ENCODE measurements at places on chromosomes 12 and 14.
A peak's percentile ranks its signal among the peaks of the same experiment; 100 is the strongest.

- no peak for DNase-seq
Observed at GRCh38 chr12:95551305-95551704, at the start of gene USP44. Gene USP44, minus strand, starts transcription at chr12:95551476. Its CDS starts 17,220 bp downstream, at chr12:95534256.

DNA sequence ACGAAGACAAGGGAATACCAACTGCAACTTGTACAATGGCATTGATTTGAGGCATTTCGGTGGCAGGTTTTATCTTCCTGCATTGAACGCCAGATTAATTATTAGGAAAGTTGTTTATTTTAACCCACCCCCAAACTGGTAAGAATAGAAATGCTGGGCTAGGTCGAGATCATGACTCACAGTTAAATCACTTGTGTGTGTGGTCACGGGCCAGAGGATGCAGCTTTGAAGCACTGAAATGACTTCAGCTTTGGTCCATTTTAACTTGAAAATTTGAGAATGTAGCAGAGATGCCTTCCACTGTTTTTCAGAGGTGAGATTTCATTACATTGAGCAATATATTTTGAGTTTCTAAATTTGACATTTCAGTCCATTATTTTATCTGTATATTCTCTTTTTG is 23.6 kb upstream of the KCNH3 start:
- peak; percentile 13 for DNase-seq

GRCh38 chr12:1918081-1918883 is at the start of gene CACNA2D4:
Gene CACNA2D4, minus strand, starts transcription at chr12:1918652. Its CDS starts 179 bp downstream, at chr12:1918473.
- no peak for DNase-seq

GRCh38 chr14:105475269-105476096 is 862 bp downstream of the CRIP2 start:
- no peak for DNase-seq

- no peak for DNase-seq
Observed at GRCh38 chr12:93944911-93945310, 203.5 kb upstream of the PLXNC1 start.

DNA sequence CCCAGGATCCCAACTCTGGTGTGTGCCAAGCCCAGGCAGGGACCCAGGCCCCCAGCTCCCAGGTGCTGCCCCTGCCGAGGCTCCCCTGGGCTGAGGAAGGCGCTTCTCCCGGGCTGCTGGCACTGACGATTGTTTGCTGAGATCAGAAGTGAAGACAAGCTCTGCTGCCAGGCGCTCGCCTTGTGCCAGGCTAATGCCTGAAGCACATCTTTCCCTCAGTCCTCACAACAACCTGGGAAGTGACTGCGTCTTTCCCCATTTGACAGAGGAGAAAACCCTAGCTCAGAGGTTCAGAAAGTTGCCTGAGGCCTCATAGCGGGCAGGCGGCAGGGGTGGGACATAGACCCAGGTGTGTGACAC is 36.8 kb downstream of the ANKRD9 start:
- no peak for DNase-seq

- no peak for DNase-seq
Observed at GRCh38 chr12:132619071-132619385, 452 bp downstream of the P2RX2 start.

GRCh38 chr14:84806622-84807021 is 723.3 kb upstream of the FLRT2 start:
- no peak for DNase-seq

GRCh38 chr14:74389980-74390379 is 36.0 kb downstream of the SYNDIG1L start:
- DNase-seq, result no peak

DNA sequence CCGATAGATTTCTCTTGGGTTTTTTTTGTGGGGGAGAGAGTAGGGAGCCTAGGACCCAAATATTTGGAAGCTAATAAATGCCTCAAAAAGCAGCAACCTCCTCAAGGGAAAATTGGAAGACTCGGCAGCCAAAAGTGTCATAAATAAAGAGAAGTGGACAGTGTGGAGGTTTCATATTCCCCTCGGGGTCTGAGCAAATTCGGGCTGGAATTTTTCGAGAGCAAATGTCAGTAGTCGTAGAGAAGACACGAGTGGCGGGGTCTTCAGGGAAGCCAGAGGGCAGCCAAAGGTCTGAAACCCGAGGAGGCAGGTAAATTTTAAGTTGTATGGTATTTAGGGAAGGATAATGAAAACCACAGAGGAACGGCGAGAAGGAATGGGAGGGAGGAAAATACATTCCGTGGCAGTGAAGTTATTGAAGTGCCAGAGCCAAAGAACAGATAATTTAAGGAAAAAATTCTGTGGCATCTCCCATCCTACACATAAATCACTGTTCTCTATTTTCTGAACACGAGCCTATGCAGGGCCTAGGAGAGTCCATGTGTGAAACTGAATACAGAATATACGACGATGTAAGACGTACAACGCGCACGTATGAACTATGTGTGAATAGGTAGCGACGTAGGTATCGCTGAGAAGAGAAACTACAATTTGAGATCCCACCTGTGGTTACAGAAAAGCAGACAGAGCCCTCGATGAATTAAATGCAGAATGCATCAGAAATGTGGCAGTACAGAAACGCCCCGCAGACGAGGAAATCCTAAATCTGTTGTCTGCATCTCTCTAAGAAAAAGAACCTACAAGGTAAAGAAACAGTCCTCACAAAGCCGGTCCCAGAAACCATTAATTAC is 12.9 kb downstream of the BCL11B start:
- DNase-seq, result no peak

GRCh38 chr14:22887260-22887989 is 4.4 kb downstream of the REM2 start:
- DNase-seq, result no peak

GRCh38 chr12:4859478-4860210 is 50.1 kb upstream of the KCNA1 start:
- DNase-seq, result no peak

DNA sequence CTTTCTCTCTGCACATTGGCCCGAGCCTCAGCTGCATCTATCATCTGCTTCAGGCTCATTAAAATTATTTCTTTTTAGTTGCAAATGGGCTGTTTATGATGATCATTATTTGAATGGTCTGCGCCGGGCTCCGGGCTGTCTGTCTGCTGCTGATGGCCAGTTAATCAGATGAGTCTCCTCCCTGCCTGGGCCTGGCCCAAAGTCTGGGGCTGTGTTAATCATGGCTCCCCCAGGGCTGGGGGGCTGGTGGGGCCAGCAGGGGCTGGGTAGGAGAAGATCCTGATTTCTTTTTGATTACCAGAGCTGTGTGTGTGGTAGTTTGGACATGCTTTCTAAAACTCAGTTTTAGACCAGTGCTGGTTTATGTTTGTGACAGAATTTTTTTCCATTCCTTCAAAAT is 159.1 kb downstream of the PHETA1 start:
- DNase-seq, result no peak

DNA sequence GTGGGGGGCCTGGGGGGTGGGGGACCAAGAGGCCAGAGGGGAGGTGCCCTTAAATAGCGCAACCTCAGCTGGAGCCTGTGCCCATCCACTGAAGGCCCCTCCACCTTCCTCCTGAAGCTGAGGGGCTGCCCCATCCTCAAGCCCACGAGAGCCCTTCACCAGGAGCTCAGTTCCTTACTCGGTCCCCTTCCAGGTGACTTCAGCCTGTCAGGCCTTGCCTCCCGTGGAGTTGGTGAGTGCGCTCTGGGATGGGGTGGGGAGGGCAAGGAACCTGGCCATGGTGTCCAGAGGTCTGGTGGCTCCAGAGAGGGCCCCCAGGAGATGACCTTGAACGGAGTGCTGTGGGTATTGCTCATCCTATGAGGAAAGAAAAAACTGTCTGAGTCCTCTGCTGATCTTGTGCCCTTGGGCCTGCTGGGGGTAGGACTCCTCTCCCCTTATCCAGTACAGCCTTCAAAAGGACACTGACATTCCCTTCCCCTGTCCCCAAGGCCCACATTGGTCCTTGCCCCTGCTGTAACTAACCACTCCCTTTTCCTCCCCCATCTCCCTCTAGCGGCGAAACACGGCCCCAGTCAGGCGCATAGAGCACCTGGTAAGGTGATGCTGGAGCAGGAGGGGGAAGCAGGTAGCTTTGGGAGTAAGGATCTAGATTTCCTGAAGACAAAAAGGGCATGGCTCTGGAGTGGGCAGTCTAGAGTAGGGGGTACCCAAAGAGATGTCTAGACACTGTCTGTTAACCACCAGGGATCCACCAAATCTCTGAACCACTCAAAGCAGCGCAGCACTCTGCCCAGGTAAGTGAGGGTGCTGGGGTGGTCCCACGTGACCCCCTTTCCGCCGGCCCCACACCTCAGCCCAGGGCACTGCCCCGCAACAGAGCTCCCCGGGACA is 3.6 kb downstream of the TNS2 start:
- no peak for DNase-seq

- no peak for DNase-seq
Observed at GRCh38 chr12:95193139-95193538, 24.1 kb downstream of the FGD6 start.

DNA sequence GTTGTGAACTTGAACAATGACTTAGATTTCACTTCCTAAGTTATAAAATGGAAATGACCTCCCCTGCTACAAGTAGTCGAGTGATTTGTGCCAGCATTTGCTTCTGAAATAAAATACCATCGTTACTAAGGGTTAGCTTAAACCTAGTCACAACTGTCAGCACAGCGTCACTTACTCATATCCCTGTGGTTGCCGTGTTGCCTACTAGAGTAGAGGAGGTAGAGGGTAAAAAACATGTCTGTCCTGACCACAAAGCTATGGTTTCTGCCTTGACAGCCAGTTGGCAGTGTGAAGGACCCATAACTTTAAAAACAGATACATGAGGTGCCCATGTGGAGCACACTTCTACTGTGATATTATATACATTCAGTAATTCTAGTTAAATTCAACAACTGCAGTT is 234.2 kb upstream of the RGS6 start:
- no peak for DNase-seq

- DNase-seq, result no peak
Observed at GRCh38 chr12:59115526-59115925, 195.2 kb upstream of the LRIG3 start.

DNA sequence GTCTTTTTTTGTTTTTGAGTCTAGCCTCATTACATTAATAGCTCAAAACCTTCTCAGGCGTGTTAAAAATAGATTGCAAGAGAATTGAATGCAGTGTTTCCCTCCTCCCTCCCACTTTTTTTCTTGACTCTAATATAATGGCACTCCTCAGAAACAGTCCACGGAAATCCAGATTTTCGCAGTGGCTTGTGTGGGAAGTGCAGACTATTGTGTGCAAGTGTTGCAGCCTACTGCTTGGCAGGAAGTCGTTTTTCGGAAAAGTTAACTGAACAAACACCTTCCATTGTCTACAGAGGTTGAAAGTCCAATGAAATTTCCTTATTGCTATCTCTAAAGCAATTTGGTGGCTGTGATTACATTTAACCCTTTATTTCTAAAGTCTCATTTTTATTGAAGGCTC is 147.9 kb upstream of the E2F7 start:
- DNase-seq, result no peak

DNA sequence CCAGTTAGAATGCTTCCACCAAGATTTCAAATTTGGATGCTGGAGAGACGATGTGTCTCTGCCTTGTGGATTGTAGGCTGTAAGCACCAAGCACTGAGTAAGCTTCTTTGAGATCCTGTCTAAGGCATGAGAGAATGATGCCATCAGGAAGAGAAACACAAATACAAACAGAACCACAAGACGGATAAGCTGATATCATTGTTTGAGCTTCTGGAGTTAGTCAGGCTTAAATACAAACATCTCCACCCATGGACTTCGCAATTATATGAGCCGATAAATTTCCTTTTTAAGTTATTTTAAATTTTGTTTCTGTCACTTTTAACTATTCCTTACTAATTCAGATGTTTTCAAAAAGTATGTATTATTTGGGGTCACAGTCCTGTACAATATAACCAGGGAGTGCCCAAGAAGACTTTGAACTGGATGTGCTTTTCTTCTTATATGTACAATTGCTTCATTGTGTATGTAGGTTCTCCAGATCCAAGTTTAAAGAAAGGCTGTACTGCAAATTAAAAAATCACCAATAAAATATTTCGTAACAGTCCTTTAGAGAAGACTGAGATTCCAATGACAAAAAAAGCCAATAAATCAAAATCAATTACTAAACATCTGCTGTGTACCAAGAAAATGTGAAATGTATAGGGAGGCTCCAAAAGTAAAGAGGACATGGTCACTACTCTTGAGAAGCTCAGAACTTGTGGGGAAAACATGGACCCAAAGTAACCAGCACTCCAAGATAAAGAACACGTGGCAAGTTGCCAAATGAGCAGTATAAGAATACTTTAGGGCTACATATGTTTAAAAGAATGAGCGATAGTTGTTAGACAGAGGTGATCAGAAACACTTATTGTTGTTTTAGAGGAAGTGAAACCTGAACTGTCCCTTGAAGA is 274.1 kb downstream of the ADAMTS20 start:
- no peak for DNase-seq

- DNase-seq, result no peak
Observed at GRCh38 chr12:112841906-112842305, 50.4 kb downstream of the RPH3A start.

DNA sequence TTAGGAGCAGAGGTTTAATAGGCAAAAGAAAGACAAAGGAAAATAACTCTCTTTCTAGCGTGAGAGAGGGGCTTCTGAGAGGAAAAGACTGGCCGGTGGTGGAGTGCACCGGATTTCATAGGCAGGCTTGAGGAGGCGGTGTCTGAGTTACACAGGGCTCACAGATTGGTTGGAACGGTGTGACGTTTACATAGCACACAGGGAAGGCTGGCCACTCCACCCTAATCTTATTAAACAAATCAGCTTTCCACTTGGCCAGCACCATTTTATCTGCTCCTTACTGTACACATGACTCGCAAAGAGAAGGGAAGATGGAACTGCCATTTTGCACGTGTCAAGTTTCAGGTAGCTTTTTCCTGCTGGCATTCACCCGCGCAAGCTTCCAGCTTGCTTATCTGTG is 587.7 kb downstream of the RPL10L start:
- no peak for DNase-seq

DNA sequence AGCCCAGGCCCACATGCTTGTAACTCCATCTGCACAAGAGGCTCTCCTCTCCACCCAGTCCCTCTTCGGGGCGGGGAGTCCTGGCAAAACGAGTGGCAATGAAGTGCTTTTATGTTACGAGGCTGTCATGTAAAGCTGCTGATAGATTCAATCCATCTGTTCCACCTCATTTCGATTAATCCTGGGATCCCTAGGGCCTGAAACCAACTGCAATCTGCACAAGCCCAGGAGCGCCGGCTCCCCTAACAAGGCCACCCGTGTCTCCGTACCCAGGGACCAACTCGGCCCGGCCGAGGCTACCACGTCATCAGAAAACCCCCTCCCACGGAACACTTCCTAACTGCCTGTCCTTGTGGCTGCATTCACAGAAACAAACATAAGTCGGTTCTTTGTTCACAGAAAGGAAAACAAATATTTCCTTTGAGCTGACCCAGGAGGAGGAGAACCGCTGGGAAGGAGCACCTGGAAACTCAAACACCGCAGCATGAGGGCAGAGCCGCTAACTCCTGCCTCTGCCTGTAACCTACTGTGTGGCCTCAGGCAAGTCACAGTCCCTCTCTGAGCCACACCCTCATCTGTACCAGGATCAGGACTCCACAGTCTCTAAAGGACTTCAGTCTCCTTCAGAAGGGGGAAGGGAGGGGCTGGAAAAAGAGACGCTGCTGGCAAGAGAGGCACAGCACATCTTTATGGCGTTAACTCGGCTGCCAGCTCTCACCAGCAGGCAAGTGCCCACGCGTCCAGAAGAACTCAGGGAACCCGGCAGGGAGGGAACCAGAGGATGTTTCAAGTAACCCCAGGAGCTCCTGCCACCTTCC is 47.8 kb downstream of the CCDC88C start:
- DNase-seq, result no peak

Data from BJ (cell line).